ENCODE measurements at places on chromosomes 1 and 21. TPM values are rescaled to one million over a fixed set of nuclear protein-coding genes. Genes with fewer than 3 reads are reported as not detected.
A peak's percentile ranks its signal among the peaks of the same experiment; 100 is the strongest.

DNA sequence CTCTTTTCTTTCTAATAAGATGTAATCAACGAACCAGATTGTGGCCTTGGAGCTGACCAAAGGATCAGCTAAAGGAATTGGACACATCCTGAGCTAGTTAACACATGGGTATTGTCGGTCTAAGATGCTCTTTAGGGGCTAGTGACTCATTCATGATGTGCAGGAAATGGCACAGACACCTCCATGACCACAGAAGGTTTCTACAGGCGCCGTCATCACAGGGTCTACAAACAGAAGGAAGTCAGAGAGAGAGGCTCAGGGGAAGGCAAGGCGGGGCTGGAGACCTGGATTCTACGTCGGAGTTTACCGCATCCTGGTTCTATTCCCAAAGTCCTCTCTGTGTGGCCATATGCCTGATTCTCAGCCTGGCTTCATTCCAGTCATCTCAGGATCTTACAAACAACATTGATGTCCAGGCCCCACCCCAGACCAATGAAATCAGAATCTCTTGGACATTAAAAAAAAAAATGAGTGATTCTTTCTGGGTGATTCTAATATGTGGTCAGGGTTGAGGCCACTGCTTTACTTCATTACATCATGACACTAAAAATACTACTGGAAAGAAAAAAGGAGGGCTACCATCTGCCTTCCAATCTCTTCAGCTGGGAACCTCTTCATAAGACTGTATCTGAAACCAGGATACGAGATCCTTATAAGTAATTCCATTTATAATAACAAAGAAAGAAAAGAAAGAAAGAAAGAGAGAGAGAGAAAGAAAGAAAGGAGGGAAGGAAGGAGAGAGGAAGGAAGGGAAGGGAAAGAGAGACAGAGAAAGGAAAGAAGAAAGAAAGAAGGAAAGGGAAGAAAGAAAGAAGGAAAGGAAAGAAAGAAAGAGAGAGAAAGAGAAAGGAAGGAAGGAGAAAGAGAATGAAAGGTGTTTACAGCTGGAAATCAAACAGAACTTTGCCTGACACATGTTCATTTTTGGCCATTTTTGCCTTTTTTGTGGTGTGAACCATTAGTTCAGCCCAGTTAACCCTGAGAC is 11.6 kb upstream of the KCNJ15 start:
- DNase-seq: peak; percentile 53

GRCh38 chr1:28591708-28592320 is at the start of gene RAB42:
Gene RAB42, plus strand, starts transcription at chr1:28592265. Its CDS starts 247 bp downstream, at chr1:28592512.
- no peak for DNase-seq

DNA sequence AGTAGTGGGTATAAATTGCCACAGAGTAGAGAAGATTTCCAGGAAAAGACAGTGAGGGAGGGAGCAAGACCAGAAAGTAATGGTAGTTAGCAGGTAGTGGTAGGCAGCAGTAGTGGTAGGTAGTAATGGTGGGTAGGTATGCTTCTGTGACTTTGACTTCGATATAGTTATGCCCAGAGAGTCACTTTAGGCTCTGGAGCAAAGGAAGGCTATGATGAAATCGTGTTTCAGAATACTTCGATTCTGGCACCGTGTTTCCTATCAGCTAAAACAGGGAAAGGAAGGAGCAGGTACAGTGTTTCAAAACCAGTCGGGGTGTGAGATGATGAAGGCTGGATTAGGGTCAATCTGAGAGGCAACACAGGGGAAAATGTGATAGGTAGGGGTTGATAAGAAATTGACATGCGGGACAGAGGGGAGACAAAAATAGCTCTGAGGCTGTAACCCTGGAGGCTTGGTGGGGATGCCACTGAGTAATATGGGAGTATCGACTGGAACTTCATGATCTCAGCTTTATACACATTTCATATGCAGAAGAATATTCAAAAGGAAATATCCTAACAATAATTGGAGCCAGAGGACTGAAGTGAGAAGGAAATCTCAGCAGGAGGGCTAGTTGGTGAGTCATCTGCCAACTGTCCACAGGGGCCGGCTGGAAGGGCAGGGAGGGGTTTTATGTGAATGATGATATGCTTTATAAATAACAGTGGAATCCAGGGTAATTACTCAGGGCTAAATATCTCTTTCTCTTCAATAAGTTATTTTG is 25.2 kb upstream of the TRIM45 start:
- DNase-seq: no peak

- no peak for DNase-seq
These were observed 49.8 kb downstream of the EPHB2 start for GRCh38 chr1:22760455-22760854.

GRCh38 chr1:160177667-160178066 is 12.7 kb upstream of the CASQ1 start:
- DNase-seq: no peak

The BSND gene
- total RNA-seq: not detected

Measured in activated T-helper 1 cell treated with anti-CD3 and anti-CD28 coated beads, Interleukin-12 subunit alpha, Interleukin-12 subunit beta, Interleukin-2, Interleukin-4 antibody, amounts not matched to agents 30 ng/mL and 10 ng/mL and 1 ng/mL, durations not matched to agents 14 hours and 24 hours and 36 hours (primary cell).